ENCODE measurements at places on chromosomes 6 and 20.

GRCh38 chr6:28953039-28953584 lies 29.3 kb upstream of the TRIM27 start:
- no peak for DNase-seq

GRCh38 chr6:138682704-138683527 lies 90.7 kb upstream of the CCDC28A start:
- DNase-seq = no peak

GRCh38 chr6:30465595-30466306 lies 23.6 kb upstream of the HLA-E start:
- no peak for DNase-seq

DNA sequence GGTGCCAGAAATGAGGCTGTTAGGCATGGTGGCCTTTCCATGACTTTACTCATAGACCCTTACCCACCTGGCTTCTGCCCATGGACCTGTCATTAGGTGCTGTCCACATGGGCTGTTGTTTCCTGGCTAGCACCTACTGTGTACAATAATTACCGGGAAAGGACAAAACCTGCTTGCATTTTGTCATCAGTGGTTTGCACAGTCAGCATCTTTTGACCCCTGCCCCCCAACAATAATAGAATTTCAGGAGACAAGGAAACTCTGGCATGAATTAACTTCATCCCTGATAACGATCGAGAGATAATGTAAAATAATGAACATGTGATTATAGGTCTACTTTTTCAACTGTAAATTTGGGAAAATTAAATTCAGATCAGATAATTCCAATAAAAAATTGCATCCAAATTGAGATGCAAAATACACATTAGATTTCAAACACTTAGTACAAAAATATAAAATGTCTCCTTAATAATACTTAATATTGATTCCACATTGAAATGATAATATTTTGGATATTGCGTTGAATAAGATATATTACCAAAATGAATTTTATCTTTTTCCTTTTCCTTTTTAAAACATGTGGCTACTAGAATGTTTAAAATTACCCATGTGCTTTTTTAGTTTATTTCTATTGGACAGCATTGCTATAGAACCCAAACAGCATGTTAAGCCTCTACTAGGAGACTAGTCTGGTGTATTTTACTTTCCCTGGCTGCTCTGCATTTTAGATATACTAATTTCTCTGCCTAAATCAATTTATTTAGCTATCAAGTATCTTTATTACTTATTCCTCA lies 12.4 kb downstream of the ANKRD66 start:
- DNase-seq = no peak

- DNase-seq = no peak
These were observed 78.1 kb downstream of the INSM1 start for GRCh38 chr20:20446001-20446400.

- no peak for DNase-seq
These were observed 102.2 kb upstream of the AKAP12 start for GRCh38 chr6:151137542-151137941.

- no peak for DNase-seq
These were observed 60.1 kb downstream of the SESN1 start for GRCh38 chr6:109034526-109034925.

DNA sequence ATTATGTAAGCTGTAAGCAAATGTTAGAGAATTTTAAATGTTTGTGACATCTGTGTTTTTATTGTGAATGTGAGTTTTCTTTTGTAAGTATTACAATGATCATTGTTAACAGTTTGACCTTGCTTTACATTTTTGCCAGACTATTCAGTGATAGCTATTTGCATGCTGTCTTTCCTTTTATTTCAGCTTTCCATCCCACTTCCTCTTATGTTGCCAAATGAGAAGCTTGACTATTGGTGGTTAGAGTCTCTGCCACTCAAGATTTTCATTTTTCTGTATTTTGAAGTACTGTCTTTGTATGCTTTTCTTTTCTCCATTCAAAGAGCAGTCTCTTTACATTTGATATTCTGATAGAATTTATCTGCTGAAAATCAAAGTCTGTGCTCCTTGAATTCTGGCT lies 104.1 kb downstream of the PRIM2 start:
- DNase-seq = no peak
